ENCODE measurements at places on chromosomes 5 and 9. TPM values are rescaled to one million over a fixed set of nuclear protein-coding genes. Genes with fewer than 3 reads are reported as not detected.

GRCh38 chr9:72427801-72428200, 62.8 kb upstream of the ZFAND5 start:
- no peaks in the 10 kb centered on the region for H3K4me1 ChIP-seq
- H3K36me3 ChIP-seq: no peaks in the 10 kb centered on the region
- no peak overlapping the region for H3K27ac ChIP-seq
- no peak for DNase-seq

- no peaks in the 10 kb centered on the region for H3K36me3 ChIP-seq
- no peak overlapping the region for H3K27ac ChIP-seq
- H3K4me3 ChIP-seq: no peak overlapping the region
- H3K4me1 ChIP-seq: no peaks in the 10 kb centered on the region
- no peak for DNase-seq
Observed at GRCh38 chr5:35058374-35058788, 10.6 kb upstream of the AGXT2 start.

- H3K27ac ChIP-seq: no peak overlapping the region
- no peaks in the 10 kb centered on the region for H3K4me1 ChIP-seq
- DNase-seq: no peak
- H3K4me3 ChIP-seq: no peak overlapping the region
- H3K36me3 ChIP-seq: no peaks in the 10 kb centered on the region
- no peaks in the 10 kb centered on the region for H3K27me3 ChIP-seq
Observed at GRCh38 chr5:32449262-32449661, 4.7 kb upstream of the ZFR start.

DNA sequence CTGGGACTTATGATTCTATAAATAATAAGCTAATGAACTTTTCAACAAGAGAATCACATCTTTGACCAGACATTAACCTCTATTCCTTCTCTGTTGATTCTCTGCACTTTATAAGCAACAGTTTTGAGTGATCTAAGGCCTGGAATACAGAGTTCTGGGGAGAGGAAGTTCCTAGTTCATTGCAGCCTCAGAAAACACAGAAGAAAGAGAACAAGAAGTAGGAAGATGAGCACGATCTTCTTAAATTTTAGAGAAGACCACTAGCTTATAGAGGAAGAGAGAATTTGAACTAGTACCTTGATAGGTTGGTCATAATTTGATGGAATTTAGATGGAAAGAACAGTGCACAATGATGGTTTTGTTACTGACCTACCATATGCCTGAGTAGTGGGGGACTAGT, 8.5 kb upstream of the C9orf72 start:
- H3K27ac ChIP-seq: no peak overlapping the region
- H3K27me3 ChIP-seq: no peaks in the 10 kb centered on the region
- H3K36me3 ChIP-seq: no peaks in the 10 kb centered on the region
- no peaks in the 10 kb centered on the region for H3K4me1 ChIP-seq
- DNase-seq: no peak
- H3K4me3 ChIP-seq: no peak overlapping the region

DNA sequence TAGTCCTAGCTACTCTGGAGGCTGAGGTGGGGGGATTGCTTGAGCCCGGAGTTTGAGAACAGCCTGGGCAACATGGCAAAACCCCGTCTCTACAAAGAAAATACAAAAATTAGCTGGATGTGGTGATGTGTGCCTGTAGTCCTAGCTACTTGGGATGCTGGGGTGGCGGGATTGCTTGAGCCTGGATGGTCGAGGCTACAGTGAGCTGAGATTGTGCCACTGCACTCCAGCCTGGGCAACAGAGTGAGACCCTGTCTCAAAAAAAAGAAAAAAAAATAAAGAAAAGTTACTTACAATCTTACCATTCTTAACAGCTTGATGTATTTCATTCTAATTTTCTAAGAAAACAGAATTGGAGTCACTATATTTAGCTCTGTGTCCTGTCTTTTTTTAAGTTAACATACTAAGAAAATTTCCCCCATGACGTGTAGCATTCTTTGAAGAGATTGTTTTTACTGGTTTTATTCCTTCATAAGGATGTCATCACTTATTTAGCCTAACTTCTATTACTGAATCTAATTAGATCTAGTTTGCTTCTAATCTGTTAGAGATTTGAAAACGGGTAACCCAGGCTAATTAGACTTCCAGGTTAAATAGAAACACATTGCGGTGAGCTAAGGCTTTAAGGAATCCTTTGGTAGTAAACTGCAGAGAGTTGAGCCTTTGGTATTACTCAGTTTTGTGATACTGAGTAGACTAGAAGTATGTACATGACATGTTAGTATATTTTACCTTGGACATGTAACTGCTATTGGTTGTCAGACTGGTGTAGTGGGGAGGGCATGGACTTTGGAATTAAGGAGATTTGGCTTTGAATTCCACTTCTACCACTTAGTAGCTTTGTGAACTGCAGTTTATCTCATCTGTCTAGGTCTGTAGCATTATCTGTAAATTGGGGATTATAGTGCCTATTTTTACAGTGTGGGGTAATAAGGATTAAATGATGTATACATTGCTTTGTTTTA, 24.0 kb downstream of the HSPA4 start:
- H3K4me1 ChIP-seq: no peaks in the 10 kb centered on the region
- H3K27ac ChIP-seq: no peak overlapping the region
- no peaks in the 10 kb centered on the region for H3K27me3 ChIP-seq
- peaks cover 14% of the 10 kb centered on the region for H3K36me3 ChIP-seq
- no peak overlapping the region for H3K4me3 ChIP-seq
- no peak for DNase-seq

DNA sequence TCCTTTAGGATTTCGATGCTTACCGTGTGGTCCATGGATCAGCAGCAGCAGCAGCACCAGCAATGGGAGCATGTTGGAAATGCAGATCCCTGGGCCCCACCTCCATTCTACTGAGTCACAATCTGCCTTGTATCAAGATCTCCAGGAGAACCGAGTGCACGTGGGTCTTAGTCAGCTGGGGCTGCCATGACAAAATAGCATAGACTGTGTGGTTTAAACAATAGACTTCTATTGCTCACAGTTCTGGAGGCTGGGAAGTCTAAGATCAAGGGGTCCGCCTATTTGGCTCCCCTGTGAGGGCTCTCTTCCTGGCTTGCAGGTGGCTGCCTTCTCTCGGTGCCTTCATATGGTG, 1.3 kb upstream of the PROP1 start:
- H3K36me3 ChIP-seq: no peaks in the 10 kb centered on the region
- no peak for DNase-seq
- no peaks in the 10 kb centered on the region for H3K4me1 ChIP-seq
- H3K27ac ChIP-seq: no peak overlapping the region

GRCh38 chr5:143085319-143085917, 315.2 kb downstream of the ARHGAP26 start:
- H3K36me3 ChIP-seq: no peaks in the 10 kb centered on the region
- peaks cover 9% of the 10 kb centered on the region for H3K4me1 ChIP-seq

DNA sequence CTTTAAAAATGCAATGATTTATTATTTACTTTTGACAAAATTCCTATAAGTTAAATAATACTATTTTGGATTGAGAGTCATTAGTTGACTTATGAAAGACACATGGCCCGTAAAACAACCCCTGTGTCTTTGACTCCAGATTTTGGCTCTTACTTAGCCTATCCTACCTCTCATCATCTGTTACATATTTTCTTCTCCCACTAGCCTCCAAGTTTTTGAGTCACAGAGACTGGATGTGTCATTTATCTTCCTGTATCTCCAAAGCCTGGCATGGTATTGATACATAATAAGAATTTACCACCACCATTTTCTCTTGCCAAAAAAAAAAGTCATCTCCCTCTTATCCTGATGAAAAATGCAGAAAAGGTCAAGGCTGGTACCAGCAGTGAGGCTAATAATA, 99.9 kb downstream of the GABRB2 start:
- no peak overlapping the region for H3K4me3 ChIP-seq
- no peak overlapping the region for H3K27ac ChIP-seq
- no peaks in the 10 kb centered on the region for H3K27me3 ChIP-seq
- no peak for DNase-seq
- no peaks in the 10 kb centered on the region for H3K4me1 ChIP-seq

- no peaks in the 10 kb centered on the region for H3K36me3 ChIP-seq
- H3K27me3 ChIP-seq: no peaks in the 10 kb centered on the region
- DNase-seq: no peak
- no peak overlapping the region for H3K27ac ChIP-seq
- H3K4me1 ChIP-seq: peaks cover 7% of the 10 kb centered on the region
Observed at GRCh38 chr5:172827841-172828240, 6.2 kb upstream of the ERGIC1 start.

Gene IL7R
- total RNA-seq: 13.6 TPM

Gene IL17B
- not detected for total RNA-seq

Gene ABLIM3
- 30.4 TPM for total RNA-seq

Gene CCDC152
- 1.7 TPM for total RNA-seq

Gene C5orf58
- total RNA-seq: not detected

Gene BARX1
- total RNA-seq: not detected

Gene MED22
- 49.3 TPM for total RNA-seq
